ENCODE measurements at places on chromosomes 3 and 15.

GRCh38 chr15:79977431-79978054 is 6.5 kb upstream of the BCL2A1 start:
- DNase-seq, result no peak

GRCh38 chr3:27615555-27615954 is 106.6 kb downstream of the EOMES start:
- no peak for DNase-seq

GRCh38 chr3:196270499-196270898 is 17.0 kb downstream of the PCYT1A start:
- no peak for DNase-seq

GRCh38 chr3:192281207-192281880 is 446.0 kb downstream of the FGF12 start:
- DNase-seq, result no peak
